Esophagus squamous epithelium (tissue), 5 donors: ENCODE measurements at places on chromosomes 2 and 18.
A peak's percentile ranks its signal among the peaks of the same experiment; 100 is the strongest.

DNA sequence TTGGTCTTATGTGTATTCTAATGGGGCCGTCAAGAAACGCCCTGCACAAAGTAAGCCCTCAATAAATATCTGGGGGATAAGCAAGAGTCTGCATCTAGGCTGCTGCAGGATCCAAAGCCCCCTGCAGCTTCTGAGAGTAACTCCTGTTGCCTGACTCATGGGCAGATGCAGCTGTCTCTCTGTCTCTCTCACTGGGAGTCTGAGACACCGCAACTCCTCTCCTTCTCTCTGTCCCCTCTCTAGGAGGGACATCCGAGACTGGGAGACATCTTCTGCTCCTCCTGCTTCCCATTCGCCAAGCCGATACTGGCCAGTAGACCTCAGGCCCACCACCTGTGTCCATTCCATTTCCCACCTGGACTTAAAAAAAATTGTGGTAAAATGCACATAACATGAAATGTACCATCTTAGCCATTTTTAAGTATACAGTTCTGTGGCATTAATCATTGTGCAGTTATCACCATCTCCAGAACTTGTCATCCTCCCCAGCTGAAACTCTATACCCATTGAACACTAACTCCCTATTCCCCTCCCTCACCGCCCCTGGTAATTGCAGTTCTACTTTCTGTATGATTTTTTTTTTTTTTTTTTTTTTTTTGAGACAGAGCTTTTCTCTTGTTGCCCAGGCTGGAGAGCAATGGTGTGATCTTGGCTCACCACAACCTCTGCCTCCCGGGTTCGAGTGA, 20.1 kb downstream of the DYSF start:
- DNase-seq = no peak

- DNase-seq = no peak
Measured at GRCh38 chr2:102238039-102238756, 51.4 kb downstream of the IL1RL2 start.

- DNase-seq = no peak
Measured at GRCh38 chr2:60292242-60292641, 261.2 kb downstream of the BCL11A start.

- DNase-seq = no peak
Measured at GRCh38 chr2:19911808-19912509, 10.2 kb upstream of the TTC32 start.

DNA sequence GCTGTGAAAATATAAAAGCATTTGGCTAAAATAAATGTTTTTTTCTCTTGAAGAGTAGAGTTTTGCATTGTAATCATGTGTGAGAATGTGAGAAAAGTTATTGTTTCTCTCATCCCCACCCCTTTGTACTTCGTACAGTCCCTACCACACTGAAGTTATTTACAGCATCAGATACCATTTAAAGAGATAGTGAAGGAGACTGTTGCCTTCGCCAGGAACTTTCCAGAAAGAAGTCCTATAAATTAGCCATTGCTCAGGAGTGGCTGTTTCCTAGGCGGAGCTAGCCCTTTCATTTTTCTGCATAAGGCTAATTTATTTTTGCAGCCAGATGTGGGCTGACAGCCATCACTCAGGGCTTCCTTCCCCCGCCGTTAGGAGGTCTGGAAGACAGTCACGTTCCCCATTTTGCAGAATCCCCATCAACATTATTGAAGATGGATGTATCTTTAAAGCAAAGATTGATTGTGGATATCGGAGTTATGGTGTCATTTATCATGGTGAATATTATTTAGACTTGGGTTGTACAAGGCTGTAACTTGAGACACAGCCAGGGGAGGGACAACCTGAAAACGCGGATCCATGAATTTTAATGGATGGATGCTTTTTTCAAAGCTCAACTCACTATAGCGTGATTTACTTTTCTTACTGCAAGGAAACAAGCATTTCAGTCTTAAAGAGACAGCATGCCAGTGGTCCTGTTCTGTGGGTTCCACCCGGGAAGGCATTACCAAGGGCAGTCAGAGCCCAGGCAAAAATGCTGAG, 17.1 kb downstream of the TSHZ1 start:
- no peak for DNase-seq

GRCh38 chr2:29123617-29124349, 8.6 kb downstream of the CLIP4 start:
- no peak for DNase-seq

- no peak for DNase-seq
Measured at GRCh38 chr18:37285825-37286224, 279.8 kb downstream of the CELF4 start.

DNA sequence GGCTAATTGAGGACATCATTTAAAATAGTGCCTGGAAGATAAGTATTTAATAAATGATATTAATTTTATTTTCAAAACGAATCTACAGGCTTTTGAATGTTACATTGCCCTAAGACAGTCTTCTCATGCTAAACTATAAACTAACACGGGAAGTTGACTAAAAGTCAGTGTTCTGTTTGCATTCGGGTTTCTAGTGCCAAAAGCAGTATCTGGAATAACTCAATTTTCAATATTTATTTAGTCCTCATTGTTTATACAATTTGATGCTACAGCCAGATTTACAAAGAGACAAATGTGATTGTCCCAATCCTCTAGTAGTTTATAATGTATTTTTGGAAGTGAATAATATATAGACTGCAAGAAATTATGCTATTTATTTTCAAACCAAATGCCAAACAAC, 429.2 kb downstream of the LRP1B start:
- DNase-seq = no peak

GRCh38 chr18:47373465-47373864, 122.0 kb upstream of the SKOR2 start:
- DNase-seq = no peak

DNA sequence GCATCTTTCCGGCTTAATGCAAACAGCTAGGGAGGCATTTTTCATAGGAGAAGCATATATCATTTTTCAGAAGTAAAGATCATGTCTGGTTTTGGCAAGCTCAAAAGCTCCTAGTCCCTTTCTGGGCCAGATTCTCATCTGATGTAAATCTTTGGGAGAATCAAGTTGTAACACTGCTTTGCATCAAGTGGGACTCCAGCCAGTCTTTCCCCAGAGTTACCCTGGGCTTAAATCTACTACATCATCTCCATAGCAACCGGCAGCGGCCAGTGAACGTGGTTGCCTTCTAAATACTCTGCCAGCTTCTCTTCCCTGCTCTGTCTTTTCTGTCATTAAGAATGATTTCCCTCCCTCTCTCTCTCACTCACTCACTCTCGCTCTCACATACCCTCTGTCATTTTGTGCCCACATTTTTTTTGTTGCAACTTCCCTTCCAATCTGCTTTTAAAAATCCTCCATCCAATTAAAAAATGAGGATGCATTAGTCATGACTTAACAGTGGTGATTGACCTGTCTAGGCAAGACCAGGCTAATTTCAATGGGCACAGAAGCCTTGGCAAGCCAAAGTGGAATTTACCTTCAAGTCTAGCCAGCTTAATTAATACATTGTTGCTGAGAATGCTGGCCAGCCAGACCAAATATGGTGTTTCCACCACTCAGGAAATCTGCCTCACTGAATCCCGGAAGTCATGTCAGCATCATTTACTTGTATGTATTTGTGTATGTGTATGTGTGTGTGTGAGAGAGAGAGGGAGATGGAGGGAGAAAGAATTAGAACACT, 93.0 kb downstream of the NRP2 start:
- no peak for DNase-seq

DNA sequence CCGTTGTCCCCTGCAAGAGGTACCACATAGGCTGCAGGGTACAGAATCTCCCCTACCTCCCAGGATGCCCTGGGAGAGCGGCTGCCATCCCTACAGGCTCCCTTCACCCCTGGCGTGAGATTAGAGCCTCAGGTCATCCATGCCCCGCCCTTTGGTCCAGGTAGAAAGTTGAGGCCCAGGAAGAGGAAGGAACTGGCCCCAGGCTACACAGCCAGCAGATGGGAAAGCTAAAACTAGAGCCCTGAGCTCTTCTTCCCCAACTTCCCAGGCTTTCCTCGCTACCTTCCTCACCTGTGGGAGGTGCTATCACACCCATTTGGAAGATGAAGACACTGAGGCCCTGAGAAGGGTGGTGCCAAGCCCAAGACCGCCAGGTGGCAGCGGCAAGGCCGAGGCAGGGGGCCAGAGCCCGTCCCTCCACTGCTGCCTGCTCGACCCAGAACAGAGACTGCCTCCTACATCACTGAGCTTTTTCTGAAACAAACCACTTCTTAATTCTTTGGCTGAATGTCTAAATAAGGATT, 25.8 kb downstream of the CIB4 start:
- DNase-seq = no peak

GRCh38 chr2:200028998-200029397, 73.6 kb downstream of the MAIP1 start:
- DNase-seq = no peak

GRCh38 chr2:68771211-68771751, 36.7 kb downstream of the ARHGAP25 start:
- no peak for DNase-seq

DNA sequence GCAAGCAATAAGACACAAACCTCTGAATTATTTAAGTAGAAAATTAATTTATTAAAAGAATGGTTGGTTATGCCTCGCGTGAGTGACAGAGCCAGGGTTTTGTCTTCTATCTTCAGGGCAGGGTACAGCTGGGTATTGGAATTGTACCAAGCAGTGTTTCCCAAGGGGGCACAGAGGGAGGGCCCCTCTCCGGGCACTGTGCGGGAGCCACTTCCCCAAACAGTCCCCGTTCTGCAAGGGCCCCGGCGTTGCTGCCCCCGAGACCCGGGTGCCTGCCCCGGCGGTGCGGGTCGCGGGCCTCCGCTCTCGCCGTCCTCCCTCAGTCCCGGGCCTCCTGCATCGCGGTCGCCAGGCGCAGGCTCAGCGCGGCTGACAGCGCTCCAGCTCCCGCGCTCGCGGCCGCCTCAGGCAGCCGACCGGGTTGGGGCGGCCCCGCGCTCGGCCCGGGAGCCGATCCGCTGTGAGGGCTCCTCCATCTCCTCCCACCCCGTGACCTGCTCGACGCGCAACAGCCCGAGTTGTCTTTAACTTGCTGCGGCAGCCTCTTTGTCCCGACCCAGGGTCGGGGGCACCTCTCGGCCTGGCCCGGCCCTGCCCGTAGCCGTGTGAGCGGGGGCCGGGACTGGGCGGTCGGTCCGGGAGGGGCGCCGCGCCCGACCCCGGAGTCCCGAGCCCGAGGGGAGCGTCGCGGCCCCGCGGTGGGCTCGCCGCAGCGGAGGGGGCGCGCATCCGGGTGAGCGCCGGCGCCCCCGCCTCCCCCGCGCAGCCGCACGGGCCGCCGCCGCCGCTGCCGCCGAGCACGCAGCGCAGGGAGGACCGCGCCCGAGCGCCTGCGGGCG, 620 bp upstream of the GALNT1 start:
- DNase-seq = peak; percentile 4

DNA sequence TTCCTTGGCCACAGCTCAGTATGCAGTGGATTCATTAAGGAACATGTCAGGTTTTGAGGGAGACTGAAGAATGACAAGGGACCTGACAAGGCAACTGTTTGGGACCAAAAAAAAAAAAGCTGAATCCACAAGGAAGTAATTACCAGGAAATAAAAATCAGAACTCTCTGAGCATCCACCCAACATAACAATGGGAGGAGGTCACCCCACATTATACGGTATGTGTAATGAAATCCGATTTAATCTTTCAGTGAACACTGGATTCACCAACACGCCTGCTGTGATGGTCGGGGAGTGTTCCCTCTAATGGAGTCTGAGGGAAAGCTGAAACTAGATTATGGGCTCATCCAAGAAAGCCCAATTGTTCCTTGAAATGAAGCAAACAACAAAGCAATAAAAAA, 329.3 kb downstream of the ETAA1 start:
- DNase-seq = no peak

- no peak for DNase-seq
Measured at GRCh38 chr2:213861638-213862037, 549.2 kb upstream of the VWC2L start.

DNA sequence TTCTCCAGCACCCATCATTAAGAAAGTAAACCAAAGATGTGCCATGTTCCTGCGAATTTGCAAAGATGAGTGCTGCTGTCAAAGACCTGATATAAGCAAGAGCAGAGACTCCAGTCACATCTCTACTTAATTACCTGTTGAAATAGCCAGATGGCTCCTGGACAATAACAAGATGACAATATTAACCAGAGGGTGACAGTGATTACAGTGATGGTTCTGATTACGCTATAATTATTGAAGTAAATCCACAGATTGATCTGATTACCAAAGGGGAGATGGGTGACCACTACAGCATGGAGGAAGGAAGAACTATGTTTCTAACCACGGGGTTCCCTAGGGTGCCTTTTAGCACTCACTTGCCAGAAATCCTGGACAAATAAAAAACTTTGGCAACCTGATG, 36.5 kb upstream of the AFF3 start:
- no peak for DNase-seq

- DNase-seq = no peak
Measured at GRCh38 chr2:207624185-207625013, 795 bp downstream of the METTL21A start.

DNA sequence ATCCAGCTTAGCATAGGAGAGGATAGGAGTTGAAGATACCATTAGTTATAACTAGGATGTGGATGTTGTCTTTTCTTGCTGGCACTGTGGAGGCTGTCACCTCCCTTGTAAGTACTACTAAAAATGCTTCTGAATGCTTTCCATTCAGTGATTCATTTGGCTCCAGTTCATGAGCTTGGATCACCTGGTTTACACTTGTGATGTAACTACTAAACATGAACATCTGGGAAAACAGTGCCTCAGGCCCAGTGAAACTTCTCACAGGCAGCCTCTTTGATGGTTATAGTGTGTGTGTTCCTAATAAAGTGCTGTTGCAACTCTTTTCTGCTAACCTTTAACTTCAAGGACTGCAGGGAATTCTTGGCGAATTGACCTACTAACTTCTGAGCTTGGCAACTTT, 13.0 kb upstream of the SLC9A2 start:
- DNase-seq = no peak

DNA sequence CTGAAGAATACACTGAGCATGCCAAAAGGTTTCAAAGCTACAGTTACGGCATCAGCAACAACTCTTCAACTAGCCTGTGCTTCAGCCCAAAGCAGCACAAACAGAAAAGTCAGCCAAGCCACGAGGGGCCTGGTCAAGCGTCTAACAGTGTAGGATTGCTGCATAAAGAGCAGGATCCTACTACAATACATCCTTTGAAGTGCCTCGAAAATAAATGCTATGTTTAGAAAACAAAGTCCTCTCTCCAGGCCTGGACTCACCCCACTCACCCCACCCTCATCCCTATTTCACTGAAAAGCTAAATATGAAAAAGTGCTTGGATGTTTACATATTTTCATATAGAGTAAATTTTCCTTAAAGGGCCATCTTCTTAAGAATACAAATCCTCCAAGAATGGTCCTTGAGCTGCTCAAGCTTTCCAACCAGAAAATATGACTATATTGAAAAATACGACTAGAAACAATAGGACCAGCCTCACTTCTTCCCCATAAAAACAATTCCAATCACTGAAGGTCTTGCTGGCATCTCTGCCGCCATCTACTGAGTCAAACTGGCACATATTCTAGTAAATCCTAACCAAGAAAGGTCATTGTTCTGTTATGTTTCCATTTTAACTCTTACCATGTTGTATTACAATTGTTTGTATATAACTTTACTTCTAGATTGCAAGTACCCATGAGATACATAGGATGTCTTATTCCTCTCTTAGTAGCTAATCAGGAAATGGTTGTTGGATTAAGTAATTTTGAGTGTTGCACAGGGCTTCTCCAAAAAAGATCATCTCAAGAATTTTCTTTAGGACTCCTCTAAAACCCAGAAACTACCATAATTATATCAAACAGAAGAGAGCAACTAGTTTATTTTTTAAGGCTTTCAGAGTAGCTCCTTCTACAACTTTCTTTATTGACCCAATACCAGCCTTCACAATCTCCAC, 63.6 kb downstream of the CLHC1 start:
- no peak for DNase-seq

- DNase-seq = no peak
Measured at GRCh38 chr2:239298116-239298804, 102.6 kb downstream of the HDAC4 start.
